ENCODE measurements at places on chromosomes 4 and X. TPM values are rescaled to one million over a fixed set of nuclear protein-coding genes. Genes with fewer than 3 reads are reported as not detected.

DNA sequence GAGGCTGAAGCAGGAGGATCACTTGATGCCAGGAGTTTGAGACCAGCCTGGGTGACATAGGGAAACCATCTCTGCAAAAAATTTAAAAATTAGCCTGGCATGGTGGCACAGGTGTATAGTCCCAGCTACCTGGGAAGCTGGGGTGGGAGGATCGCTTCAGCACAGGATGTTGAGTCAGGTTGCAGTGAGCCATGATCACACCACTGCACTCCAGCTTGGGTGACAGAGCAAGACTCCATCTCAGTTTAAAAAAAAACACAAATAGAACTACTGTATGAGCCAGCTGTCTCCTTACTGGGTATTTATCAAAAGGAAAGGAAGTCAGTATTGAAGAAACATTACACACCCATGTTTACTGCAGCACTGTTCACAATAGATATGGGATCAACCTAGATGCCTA, 138.7 kb downstream of the RAP1GDS1 start:
- peaks cover 5% of the 10 kb centered on the region for H3K36me3 ChIP-seq
- H3K4me1 ChIP-seq = no peaks in the 10 kb centered on the region
- H3K27me3 ChIP-seq = no peaks in the 10 kb centered on the region
- no peak overlapping the region for H3K4me3 ChIP-seq

GRCh38 chrX:110310000-110310790, 7.7 kb downstream of the AMMECR1 start:
- peaks cover 35% of the 10 kb centered on the region for H3K4me1 ChIP-seq
- H3K27me3 ChIP-seq = no peaks in the 10 kb centered on the region
- peaks cover 11% of the 10 kb centered on the region for H3K36me3 ChIP-seq
- peak overlapping the region; percentile 38 for H3K27ac ChIP-seq
- peak overlapping the region; percentile 0 for H3K4me3 ChIP-seq

GRCh38 chr4:31662951-31663350, 942.8 kb downstream of the PCDH7 start:
- H3K36me3 ChIP-seq = no peaks in the 10 kb centered on the region
- no peaks in the 10 kb centered on the region for H3K4me1 ChIP-seq
- H3K27ac ChIP-seq = no peak overlapping the region

- H3K27ac ChIP-seq = no peak overlapping the region
- DNase-seq = no peak
- no peaks in the 10 kb centered on the region for H3K27me3 ChIP-seq
- H3K4me3 ChIP-seq = no peak overlapping the region
- no peaks in the 10 kb centered on the region for H3K36me3 ChIP-seq
Measured at GRCh38 chr4:144507311-144508101, 138.4 kb upstream of the HHIP start.

DNA sequence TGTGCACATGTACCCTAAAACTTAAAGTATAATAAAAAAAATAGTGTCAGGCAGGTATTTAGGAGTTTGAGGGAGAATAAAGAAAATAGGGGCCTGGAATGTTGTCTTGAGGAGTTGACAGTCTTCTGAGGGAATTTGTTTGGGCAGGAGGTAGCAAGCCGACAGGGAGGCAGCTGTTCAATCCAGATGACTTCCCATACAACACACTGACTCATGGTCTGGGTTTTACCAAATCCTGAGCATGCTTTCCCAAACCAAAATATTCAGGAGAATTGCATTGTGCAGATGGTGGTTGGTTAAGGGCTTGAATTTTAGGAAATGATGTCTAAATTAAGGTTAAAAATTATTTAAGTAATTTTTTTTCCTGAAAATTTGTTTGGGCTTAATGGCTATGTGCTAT, 430.0 kb downstream of the INPP4B start:
- no peak overlapping the region for H3K4me3 ChIP-seq
- peaks cover 5% of the 10 kb centered on the region for H3K4me1 ChIP-seq
- no peak for DNase-seq
- H3K36me3 ChIP-seq = no peaks in the 10 kb centered on the region
- no peak overlapping the region for H3K27ac ChIP-seq

- H3K4me3 ChIP-seq = no peak overlapping the region
- no peaks in the 10 kb centered on the region for H3K36me3 ChIP-seq
- no peak for DNase-seq
- no peak overlapping the region for H3K27ac ChIP-seq
- peaks cover 4% of the 10 kb centered on the region for H3K27me3 ChIP-seq
Measured at GRCh38 chr4:23260511-23260910, 567.8 kb downstream of the GBA3 start.

DNA sequence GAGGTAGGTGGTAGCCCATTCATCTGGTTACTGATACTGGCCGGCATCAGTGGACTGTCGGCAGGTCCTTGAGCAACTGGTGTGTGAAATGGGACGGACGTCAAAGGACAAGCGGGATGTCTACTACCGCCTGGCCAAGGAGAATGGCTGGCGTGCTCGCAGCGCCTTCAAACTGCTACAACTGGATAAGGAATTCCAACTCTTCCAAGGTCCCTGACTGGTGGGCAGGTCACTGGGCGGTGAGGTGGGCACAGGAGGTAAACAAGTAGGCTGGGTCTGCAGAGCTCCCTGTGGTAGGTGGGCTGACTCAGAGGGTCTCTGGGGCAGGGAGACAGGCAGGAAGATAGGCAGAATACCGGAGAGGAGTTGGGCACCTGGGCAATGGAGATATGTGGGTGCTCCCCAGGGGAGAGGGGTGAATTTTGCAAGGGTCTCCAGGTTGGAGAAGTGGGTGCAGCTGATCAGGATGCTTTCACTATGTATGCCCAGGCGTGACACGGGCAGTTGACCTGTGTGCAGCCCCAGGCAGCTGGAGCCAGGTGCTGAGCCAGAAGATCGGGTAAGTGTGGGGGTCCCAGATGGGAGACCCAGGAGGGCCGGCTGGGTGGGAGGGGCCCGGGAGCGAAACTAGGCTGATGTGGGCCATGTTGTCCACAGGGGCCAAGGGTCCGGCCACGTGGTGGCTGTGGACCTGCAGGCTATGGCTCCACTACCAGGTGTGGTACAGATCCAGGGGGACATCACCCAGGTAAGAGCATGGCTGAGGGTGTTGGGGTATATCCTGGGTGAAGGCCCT, 2.2 kb downstream of the FTSJ1 start:
- no peak for DNase-seq
- peaks cover 11% of the 10 kb centered on the region for H3K4me1 ChIP-seq
- peaks cover 14% of the 10 kb centered on the region for H3K36me3 ChIP-seq
- no peaks in the 10 kb centered on the region for H3K27me3 ChIP-seq
- H3K27ac ChIP-seq = peak overlapping the region; percentile 93

DNA sequence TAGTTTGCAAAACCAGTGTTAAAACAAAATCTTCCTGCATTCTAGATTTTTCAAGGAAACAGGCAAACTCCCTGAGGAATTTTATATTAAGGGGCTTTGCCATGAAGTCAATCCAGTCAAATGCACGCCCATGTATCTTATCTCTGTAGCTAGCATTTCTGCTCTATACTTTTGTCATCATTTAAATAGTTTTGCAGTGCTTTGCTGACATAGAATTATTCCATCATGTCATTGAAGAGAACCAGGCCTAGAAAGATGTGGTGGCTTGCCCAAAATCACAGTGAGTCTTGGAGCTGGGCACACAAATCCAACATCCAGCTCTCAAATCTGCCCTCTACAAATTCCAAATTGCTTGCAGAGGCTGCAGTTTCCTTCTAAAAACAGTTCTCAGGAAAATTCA, 66.7 kb upstream of the LNX1 start:
- peaks cover 29% of the 10 kb centered on the region for H3K4me1 ChIP-seq
- peaks cover 4% of the 10 kb centered on the region for H3K27me3 ChIP-seq
- no peak for DNase-seq
- H3K4me3 ChIP-seq = no peak overlapping the region
- H3K36me3 ChIP-seq = no peaks in the 10 kb centered on the region

- H3K27ac ChIP-seq = no peak overlapping the region
- peaks cover 25% of the 10 kb centered on the region for H3K27me3 ChIP-seq
- DNase-seq = no peak
- no peak overlapping the region for H3K4me3 ChIP-seq
Measured at GRCh38 chr4:53925050-53925605, 139.3 kb downstream of the CHIC2 start.

- no peak for DNase-seq
- H3K27me3 ChIP-seq = no peaks in the 10 kb centered on the region
- H3K4me3 ChIP-seq = no peak overlapping the region
- peaks cover 6% of the 10 kb centered on the region for H3K4me1 ChIP-seq
- H3K36me3 ChIP-seq = no peaks in the 10 kb centered on the region
Measured at GRCh38 chr4:2226261-2226660, 15.7 kb downstream of the HAUS3 start.

GRCh38 chrX:68307769-68308168, 125.5 kb downstream of the OPHN1 start:
- DNase-seq = no peak
- H3K36me3 ChIP-seq = no peaks in the 10 kb centered on the region
- H3K27me3 ChIP-seq = no peaks in the 10 kb centered on the region

GRCh38 chr4:19408490-19408889, 843.2 kb upstream of the SLIT2 start:
- no peaks in the 10 kb centered on the region for H3K36me3 ChIP-seq
- H3K27me3 ChIP-seq = no peaks in the 10 kb centered on the region
- no peaks in the 10 kb centered on the region for H3K4me1 ChIP-seq
- no peak for DNase-seq
- no peak overlapping the region for H3K27ac ChIP-seq
- no peak overlapping the region for H3K4me3 ChIP-seq

GRCh38 chrX:12758291-12758690, 32.9 kb upstream of the PRPS2 start:
- H3K27me3 ChIP-seq = peaks cover 2% of the 10 kb centered on the region
- DNase-seq = no peak
- no peaks in the 10 kb centered on the region for H3K36me3 ChIP-seq
- H3K4me1 ChIP-seq = no peaks in the 10 kb centered on the region
- no peak overlapping the region for H3K27ac ChIP-seq

DNA sequence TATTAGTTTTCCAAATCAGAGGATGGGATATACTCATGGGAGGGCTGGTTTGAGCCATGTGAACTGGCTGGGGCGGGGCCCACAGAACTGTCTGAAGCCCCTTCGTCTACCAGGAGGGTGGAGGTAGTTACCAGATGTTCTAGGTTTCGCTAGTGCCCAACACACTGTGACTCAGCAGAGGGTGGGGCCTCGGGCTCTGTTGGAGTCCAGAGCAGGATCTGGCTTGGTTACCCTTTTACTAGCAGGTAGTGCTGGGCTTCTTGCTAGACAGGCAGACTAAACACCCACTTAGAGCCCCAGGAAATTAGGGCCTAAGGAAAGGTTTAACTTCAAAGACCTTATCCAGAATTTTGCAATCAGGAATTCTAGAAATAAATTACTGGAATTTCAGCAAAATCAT, 56.2 kb upstream of the CHRDL1 start:
- H3K27me3 ChIP-seq = peaks cover 16% of the 10 kb centered on the region
- H3K4me1 ChIP-seq = peaks cover 6% of the 10 kb centered on the region
- H3K4me3 ChIP-seq = no peak overlapping the region
- no peaks in the 10 kb centered on the region for H3K36me3 ChIP-seq

- H3K27ac ChIP-seq = no peak overlapping the region
- no peaks in the 10 kb centered on the region for H3K27me3 ChIP-seq
- H3K4me1 ChIP-seq = no peaks in the 10 kb centered on the region
- DNase-seq = no peak
- no peaks in the 10 kb centered on the region for H3K36me3 ChIP-seq
Measured at GRCh38 chr4:113781439-113782040, 20.0 kb upstream of the CAMK2D start.

EXOC1L gene
- total RNA-seq = not detected

MAD2L1 gene
- total RNA-seq = 37.4 TPM

COL4A5 gene
- 167 TPM for total RNA-seq

AWAT2 gene
- total RNA-seq = not detected
